Suppressor macrophage treated with lipopolysaccharide for 4 hours (primary cell): ENCODE measurements at places on chromosomes 11 and 22.

DNA sequence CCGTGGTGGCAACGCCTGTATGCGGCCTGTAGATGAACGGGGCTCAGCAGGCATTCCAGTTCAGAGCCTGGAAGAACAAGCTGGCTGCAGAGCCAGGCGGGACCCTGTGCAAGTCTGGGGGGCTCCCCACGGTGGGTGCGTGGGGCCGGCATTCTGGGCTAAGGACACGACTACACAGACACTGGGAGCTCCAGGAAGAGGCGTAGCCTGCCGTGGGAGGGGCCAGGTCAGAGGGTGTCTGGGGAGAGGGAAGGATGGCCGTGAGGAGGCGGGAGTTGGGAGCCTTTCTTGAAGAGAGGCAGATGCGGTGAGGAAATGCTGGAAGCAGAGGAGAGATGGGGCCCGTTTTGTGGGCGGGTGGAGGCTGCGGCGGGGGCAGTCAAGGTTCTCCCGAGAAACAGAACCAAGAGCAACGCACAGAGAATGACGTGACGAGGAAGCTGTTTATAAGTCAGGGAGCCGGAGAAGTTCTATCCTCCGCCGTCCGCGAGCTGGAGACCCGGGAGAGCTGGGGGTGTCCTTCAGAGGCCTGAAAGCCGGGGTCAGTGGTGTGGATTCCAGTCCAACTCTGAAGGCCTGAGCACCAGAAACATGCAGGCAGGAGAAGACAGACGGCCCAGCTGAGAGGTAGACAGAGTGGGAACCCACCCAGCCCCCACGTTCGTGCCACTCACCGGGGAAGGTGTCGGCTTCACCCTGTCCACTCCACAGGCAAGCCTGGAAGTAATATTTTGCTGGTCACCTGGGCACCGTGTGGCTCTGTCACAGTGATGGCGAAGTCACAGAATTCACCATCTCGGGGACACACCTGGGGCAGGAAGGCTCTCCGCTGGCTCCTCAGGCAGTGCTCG is 529.6 kb downstream of the BRD1 start:
- DNase-seq: no peak

DNA sequence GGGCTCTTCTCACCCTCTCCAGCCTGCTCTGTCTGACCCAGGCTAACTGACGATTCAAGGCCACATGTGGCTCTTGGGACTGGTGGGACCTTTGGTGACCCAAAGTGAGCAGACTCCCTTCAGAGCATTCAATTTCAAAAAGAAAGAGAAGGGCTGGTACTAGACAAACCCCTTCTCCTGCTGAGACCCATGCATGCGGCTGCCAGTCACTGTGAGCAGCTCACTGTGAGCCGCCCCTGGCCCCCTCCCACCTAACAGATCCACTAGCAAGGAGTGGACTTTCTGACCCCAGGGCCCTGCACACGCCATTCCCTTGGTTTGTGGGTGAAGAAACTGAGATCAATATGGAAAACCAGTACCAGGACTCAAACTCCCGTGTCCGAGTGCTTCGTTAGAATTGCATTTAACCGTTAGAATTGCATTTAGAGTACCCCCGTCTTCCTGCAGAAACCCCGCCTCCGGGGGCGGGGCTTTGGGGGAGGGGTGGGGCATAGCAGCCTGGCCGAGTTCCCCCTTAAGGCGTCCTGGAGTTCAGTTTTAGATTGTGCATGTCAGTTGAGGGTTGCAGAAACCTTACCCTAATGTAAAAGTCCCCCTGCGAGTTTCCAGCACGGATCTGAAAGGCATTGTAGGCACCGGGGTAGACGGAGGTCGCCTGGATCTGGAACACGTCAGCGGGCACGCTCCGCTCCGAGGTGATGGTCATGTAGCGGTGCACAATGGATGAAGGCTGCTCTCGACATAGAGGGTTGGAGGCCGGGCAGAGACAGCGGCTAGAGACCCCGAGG is 5.1 kb downstream of the EFEMP2 start:
- no peak for DNase-seq

GRCh38 chr11:82714346-82715174 is 19.1 kb downstream of the FAM181B start:
- DNase-seq: no peak

GRCh38 chr11:112024178-112024772 is 933 bp upstream of the DLAT start:
- DNase-seq: peak; percentile 62

DNA sequence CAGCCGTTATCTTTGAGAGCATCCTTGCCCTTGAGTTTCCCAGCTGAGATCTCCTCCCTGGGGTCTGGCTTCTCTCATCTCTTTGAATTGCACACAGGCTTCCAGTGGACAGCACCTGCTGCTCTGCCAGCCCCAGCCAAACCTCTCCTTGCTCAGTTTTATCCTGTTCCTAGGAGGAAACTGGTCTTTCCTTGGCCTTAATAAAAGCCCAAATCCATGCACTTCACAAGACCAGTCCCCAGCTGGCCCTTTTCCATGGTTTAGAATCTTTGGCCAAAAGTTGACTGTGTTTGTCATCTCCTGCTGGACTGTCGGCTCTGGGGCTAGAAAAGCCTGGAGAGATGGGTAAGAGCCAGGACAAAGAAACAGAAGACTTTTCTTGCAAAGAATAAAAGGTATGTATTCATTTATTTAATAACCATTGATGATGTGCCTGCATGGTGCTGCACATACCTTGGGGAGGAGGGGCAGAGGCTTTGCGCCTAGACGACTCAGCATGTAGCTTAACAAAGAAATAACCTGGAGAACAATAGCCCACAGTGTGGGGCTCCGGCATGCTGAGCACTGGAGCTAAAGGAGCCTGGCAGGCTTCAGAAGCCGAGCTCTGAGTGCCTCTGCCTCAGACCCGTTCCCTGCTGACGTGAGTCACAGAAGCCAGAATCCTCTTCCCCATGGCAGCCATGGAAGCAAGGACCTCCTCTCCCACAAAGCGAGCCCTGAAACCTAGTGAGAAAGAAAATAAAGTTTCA is 319.3 kb upstream of the B3GAT1 start:
- no peak for DNase-seq

DNA sequence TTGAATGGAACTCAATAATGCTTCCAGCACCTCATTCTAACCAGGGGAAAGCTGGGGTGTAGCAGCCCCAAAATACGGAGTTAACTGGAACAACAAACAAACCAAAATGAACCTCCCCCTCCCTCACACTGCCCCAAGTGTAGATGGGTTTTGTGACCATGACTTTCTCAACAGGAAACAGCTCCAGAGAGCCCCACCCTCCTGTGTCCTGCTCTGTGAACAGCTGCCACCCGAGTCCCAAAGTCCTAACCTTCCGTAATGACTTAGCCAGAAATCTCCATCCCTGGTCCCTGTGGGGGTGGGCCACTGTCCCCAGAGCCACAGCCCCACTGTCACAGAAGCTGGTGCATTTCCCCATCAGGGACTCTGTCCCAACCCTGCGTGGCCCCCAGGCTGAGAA is 155.4 kb downstream of the CRYBB2 start:
- DNase-seq: no peak

DNA sequence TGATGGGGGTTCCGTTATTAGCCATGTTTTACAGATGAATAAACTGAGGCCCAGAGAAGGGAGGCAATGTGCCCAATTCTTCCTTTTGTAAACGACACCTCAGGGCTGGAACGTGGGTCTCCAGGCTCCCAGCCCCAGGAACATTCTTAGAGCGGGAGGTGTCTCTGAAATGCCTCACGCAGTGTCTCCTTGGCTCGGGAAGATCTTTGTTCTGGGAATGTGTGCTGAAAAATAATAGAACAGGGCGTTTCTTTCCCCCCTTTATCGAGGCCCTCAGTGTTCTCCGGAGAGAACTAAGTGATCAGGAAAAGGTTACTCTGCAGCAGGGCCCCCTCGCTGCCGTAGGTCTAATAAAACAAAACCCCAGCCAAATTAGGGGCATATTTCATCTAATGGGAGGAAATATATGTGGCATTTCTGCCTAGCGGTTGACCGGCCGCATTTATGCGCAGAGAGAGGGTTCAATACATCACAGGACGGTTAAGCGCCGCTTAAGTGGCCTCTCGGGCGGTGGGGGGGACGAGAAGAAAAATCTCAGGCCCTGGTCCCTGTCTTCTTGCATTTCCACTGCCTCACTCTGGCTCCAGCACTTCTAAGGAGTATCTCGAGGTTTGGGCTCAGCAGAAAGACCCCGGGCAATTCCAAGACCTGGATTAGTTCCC is 564.3 kb downstream of the MN1 start:
- no peak for DNase-seq

DNA sequence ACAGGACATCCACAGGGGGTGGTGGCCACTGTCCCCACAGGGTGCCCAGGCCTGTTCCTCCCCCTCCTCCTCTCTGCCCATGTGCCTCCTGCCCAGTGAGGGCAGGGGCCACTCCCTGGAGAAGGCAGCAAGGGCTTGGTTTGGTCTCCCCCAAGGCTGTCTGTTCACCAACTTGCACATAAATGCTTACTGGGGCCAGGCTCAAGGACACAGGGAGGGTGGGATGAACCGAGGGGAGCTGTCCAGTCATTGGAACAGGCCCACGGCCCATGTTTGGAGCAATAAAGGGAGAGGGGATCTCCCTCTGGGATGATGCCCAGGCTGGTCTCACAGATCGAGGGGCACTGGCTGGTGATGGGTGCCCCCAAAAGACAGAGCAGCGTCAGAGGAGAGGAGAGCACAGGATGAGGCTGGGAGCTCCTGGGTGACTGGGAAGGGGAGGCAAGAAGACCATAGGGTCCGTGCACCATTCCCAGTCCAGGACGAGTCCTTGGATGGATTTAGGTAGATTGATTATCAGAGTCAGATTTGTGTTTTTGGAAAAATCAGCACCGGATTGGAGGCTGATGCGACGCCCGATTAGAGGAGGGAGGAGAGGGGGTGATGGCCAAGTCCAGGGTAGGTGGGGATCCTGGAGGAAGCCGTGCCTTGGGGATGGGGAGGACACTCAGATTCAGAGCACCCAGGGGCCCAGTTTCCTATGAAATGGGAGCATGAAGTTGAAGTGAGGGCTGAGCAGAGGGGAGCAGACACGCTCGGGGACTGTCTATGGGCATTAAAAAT is 1.1 kb downstream of the IGLL5 start:
- no peak for DNase-seq

- DNase-seq: no peak
Measured at GRCh38 chr22:39955675-39956074, 4.5 kb upstream of the TMA7B start.

GRCh38 chr22:19483481-19484244 is 3.9 kb downstream of the CDC45 start:
- DNase-seq: no peak

DNA sequence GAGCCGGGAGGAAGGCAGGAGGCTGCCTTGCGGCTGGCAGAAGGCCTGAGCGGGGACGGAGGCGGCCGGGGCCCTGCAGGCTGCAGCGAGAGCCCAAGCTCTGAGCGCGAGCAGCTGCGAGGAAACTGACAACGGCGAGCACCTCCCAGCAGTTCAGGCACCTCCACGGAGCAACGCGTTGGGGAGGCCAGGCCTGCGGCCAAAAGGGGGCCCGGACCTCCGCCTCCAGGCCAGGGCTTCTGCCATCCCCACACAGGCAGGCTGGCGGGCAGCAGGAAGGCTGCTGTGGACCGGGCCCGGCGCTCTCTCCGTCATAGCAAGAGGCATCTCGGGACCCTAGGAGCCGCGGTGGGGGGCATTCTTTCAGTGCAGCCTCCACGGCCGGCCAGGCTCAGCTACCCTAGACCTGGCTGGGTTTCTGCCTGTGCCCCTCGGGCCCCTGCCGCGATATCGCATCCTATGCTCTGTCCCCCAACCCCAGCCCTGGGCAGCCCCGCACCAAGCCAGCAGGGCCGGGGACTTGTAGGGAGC is 22.9 kb upstream of the SLC22A12 start:
- DNase-seq: no peak

GRCh38 chr11:12287374-12288211 is 89.8 kb upstream of the PARVA start:
- DNase-seq: peak; percentile 14

- DNase-seq: no peak
Measured at GRCh38 chr11:39732001-39732400, 1727.5 kb downstream of the LRRC4C start.

DNA sequence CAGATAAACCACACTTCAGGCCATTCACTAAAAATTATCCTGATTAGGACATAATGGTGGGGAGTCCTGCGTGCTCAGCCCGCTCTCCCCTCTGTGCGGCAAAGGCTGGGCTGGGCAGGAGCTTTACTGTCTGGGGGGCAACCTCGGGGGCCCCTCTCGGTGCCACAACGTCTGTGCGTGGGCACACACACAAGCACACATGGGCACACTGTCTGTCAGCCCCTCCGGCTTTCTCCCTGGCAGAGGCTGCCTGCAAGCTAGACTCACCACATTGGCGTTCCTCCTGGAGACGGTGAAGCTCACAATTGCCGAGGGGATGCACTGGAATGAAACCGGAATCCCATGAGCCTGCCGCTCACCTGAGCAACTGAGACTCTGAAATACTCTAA is 5.2 kb downstream of the MLC1 start:
- DNase-seq: no peak

DNA sequence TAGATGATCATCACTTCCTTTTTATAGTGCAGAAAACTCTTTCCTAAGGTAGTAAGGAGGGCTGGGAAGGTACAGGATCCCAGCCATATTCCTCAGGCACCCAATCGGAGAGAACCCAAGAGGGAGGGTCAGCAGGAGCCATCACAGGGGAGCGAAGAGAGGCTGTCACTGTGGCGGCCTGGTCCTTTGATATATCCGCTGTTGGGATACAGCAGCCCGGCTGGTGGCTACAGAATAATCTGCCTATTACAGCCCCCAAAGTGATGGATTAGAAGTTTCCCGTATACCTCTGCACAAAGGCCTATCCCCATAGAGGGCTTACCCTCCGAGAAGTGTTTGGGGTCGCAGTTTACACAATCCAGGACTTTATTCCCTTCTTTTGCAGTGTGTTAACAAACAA is 48.5 kb downstream of the OR4D9 start:
- DNase-seq: no peak
